ENCODE measurements at places on chromosomes 4 and X.

DNA sequence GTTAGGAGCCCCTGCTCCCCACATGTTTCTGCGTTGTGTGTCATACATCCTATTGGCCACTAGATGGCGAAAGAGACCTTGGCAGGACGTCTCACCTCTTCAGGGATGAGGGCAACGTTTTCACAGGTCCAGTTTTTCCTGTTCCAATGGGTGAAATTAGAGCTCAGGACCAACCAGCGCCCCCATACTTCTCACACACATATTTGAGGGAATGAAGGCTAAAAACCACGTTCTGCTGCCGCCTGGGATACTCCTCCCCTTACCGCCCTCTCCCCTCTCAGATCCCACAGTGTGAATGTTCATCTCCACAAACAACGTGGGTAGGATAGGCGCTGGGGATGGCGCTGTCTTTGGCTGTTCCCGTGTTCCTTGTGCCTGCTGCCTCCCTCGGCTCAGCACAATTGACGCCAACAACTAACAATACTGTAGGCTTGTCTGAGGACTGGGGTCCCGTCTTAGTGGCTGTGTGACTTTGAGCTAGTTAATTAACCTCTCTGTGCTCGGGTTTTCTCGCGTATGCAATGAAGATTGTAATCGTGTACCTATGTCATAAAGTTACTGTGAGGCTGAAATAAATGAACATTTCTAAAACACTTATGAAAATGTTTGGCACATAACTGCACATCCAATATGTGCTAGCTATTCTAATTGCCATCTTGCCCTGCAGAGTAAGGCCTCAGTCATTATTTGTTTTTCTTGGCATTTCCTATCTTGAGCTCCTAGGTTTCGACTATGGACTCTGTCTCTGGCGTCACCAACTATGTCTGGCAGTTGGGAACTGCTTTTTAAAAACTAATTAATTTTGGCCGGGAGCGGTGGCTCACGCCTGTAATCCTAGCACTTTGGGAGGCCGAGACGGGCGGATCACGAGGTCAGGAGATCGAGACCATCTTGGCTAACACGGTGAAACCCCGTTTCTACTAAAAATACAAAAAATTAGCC, 181.3 kb upstream of the STK26 start:
- DNase-seq = peak; percentile 50

GRCh38 chr4:83440899-83441298, 14.7 kb downstream of the HELQ start:
- no peak for DNase-seq

GRCh38 chr4:5798462-5798861, 87.5 kb downstream of the EVC start:
- no peak for DNase-seq

DNA sequence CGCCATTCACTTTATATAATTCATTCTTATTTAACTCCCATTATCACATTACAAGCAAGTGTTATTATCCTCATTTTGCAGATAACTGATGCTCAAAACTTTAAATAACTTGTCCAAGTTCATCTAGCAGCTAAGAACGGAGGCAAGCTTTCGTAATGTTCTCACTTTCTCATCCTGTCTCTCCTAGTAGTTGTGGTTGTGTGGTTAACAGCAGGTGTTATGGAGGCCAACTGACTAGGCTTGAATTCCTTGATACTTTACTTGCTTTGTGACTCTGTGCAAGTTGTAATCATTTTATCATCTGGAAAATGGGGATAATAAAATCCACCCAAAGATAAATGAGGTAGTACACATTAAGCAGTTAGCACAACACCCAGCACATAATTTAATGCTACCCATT, 109.9 kb upstream of the PTPN13 start:
- DNase-seq = no peak

DNA sequence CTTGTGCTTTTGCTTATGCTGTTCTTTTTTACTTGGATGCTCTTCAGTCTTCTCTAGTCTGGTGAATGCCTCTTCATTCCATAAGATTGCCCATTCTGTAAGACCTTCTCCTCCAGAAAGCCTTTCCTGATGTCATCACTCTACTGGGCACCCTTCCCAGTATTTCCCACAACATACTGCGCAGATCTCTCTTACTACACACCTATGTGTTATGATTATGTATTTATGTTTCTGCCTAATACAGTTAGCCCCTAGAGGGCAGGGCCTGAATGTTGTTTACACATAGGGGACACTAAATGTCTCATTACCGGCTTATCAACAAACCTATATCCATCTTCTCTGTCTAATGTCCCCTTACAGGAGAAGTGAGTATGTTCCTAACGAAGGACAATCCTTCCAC, 21.1 kb downstream of the AIFM1 start:
- no peak for DNase-seq

DNA sequence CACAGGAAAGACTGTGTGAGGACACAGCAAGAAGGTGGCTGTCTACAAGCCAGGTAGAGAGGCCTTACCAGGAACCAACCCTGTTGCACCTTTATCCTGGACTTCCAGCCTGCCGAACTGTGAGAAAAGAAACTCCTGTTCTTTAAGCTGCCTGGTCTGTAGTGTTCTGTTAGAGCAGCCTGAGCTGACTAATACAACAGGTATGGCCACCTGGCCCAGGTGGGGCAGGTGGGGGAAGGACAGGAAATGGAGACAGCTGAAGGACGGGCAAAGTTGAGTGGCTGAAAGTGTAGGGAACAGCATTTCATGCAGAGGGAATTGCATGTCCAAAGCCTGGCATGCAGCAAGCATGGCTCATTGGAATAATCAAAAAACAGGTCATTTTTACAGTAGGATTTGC, 35.1 kb downstream of the CYTL1 start:
- no peak for DNase-seq

- no peak for DNase-seq
These were observed 467.9 kb downstream of the INPP4B start for GRCh38 chr4:142378179-142378578.

DNA sequence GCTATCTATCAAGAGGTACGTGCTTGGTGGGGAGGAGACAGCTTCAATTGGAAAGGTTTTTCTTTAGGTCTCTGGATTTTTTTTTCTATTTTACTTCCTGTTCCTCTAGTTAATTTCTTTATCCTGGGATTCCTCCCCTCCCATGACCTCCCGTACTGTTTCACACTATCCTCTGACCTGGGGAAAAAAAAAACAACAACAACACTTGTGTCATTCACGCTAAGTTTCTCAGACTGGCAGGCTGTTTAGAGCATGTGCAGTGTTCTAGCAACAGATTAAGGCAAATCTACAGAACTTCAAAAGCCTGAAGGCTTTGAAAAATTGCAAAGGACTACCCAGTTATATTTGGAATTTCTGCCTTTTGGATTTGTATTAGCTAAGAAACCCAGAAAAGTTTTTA, 358.4 kb downstream of the ARHGAP24 start:
- no peak for DNase-seq

DNA sequence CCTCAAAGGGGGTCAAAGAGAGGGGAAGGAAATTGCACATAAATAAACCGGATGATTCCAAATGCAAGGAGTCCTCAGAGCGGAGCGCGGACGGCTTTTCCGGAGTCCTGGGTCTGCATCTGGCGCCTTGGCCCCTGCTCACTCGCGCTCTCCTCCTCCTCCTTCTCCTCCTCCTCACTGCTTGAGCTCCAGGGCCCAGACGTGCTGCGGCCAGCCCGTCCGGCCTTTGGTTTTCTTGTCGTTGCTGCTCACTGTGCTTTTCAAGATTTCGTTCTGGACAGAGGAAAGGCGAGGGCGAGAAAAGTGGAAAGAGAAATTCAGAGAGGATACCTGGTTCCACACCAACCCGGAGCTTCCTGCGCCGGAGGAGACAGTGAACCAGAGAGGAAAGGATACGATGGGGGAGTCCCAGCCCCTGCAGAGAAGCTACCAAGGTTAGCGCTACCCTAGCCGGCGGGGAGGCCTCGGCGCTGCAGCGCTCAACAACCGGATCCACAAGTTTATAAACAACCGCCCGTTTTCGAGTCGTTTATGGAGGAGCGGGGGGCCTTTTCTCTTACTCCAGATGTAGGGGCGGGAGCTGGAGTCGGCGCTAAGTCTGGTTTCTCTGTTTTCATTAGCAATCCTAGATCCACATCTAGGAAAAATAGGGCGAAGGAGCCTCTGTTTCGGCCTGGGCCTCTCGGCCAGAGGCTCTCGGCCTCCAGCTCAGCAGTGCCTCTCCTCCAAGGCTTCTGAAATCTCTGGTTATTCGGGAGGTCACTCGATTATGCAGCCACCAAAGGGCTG, 2.7 kb downstream of the HAND2 start:
- DNase-seq = no peak

DNA sequence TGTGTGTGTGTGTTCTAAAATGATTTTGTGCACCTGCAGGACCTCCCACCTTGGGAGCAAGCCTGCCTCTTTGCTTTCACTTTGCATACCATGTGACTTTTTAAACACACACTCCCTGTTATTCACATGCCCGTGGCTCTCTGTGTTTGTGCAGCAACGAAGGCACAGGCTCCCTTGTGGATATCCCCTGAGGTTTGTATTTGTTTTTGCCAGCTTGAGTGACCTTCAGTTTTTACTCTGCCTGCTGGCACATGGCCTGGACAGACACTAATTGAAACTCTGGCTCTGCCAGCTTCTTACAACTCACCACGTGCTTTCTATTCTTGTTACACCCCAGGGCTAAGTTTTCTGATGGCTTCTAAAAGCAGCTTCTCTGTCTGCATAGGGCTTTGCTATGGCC, 885.8 kb downstream of the SH3BGRL start:
- DNase-seq = no peak

DNA sequence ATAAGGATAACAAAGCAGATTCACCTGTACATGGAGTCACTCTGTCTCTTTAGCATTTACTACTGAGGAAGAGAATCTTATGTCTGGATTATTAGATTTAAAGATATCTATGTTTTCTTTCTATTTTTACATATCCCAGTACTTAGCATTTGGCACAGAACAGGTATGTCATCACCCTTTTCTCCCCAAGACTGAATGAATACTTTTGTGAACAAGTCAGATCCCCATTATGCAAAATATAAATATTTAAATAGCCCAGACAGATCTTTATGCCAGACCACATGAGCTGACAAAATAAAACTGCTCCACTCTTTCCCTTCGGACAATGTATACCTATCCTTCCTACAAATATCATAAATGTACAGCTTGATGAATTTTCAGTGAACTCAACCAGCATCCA, 94.5 kb downstream of the CASK start:
- no peak for DNase-seq

DNA sequence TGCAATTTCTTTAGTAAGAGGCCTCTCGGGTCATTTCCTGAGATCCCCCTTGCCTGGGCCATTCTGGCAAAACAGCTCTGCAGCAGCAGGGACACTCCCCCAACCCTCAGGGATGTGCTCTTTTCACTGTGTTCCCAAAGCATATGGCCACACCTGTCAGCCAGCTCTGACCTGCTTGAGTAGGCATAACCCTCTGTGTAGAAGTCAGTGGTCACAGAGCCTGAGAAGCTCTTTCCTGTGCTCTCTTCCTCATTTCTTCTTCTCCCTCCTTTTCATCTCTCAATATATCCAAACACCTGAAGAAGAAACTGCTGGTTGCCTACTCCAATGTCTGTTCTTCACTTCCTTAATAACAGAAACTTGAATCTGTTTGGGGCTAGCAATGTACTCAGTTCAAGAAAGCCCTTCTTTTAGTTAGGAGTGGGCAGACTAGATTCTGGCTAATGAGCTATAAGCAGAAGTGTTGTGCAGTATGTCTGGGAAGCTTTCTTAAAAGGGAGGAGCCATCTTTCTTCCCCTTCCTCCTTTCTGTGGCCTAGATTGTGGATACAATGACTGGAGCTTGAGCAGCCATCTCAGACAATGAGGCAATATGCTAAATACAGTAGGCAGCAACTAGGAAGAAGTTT, 73.3 kb downstream of the PRPS1 start:
- no peak for DNase-seq

DNA sequence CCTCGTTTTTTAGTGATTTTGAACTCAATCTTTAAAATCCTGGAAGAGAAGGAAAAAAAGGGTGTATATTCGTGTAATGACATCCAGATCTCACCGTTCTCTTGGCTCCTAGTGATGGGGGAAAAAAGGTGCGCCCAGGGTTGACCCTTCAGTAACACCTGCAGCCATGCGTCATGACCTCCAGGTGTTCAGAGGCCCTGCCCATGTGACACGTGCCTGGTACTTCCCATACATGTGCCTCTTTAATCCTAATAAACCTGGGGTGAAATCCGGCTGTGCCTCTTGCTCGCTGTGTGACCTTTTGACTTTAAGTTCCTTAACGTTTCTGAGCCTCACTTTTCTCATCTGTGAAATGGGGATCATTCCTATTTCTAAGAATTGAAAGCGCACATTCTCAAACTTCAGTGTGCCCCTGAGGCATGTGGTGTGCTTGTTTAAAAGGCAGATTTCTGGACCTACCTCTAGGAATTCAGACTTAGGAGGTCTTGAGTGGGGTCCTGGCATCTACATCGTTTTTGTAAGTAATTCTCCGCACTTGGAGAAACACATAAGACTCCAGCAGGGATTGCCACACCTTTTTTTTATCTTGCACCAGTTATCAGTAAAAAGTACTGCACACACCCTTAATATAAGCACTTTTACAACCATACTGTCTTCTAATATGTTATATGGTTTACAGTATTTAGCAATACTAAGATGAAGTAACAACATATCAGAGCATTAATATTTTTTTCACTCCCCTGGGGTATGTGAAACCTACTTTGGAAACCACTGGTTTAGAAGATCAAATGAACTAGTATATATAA, 90.1 kb downstream of the RELL1 start:
- DNase-seq = no peak

DNA sequence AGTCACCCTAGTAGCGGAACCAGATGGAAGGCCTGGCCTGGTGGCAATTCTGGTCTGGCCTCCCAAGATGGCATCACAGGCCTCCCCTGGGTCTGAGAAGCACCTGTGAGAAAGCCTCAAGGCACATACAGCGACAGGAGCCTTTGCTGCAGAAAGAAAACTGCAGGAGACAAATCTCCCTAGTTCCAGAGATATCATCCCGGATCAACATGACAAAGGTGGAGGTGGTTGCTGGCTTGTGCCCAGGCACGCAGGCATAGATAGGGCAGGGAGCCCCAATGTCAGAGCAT, 93.6 kb downstream of the BCOR start:
- DNase-seq = no peak
